Caco-2 (cell line): ENCODE measurements at places on chromosomes 4 and X. TPM values are rescaled to one million over a fixed set of nuclear protein-coding genes. Genes with fewer than 3 reads are reported as not detected.

GRCh38 chr4:73068491-73069337 is 802 bp downstream of the COX18 start:
- H3K27me3 ChIP-seq = no peaks in the 10 kb centered on the region
- H3K36me3 ChIP-seq = no peaks in the 10 kb centered on the region; the same call in 1 of the 2 replicates

DNA sequence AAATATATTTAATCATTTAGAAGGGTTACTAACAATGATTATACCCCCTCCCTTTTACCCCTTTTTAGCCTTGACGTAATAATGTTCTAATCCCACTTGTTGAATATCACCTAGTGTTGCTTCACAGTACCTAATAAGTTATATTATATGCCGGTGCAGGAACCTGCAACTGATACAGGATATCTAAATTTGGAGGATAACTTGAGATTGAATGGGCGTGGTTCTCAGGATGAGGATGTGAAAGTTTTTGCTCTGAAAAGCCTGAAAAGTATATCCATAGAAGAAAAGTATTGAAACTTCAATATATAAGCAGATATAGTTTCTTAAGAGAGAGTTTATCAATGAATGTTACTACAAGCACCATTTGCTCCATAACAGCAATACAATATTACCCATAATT is 59.8 kb downstream of the ZNF711 start:
- H3K4me3 ChIP-seq = no peak overlapping the region
- H3K27me3 ChIP-seq = no peaks in the 10 kb centered on the region
- H3K27ac ChIP-seq = no peak overlapping the region
- no peaks in the 10 kb centered on the region for H3K4me1 ChIP-seq

GRCh38 chr4:5893004-5893580 is at the start of gene CRMP1:
Gene CRMP1, minus strand, starts transcription at chr4:5893086. Its CDS starts 117 bp downstream, at chr4:5892969.
- no peak for DNase-seq
- no peaks in the 10 kb centered on the region for H3K4me1 ChIP-seq
- no peaks in the 10 kb centered on the region for H3K36me3 ChIP-seq
- no peak within 1 kb of the TSS for H3K27ac ChIP-seq
- no peaks in the 10 kb centered on the region for H3K27me3 ChIP-seq

DNA sequence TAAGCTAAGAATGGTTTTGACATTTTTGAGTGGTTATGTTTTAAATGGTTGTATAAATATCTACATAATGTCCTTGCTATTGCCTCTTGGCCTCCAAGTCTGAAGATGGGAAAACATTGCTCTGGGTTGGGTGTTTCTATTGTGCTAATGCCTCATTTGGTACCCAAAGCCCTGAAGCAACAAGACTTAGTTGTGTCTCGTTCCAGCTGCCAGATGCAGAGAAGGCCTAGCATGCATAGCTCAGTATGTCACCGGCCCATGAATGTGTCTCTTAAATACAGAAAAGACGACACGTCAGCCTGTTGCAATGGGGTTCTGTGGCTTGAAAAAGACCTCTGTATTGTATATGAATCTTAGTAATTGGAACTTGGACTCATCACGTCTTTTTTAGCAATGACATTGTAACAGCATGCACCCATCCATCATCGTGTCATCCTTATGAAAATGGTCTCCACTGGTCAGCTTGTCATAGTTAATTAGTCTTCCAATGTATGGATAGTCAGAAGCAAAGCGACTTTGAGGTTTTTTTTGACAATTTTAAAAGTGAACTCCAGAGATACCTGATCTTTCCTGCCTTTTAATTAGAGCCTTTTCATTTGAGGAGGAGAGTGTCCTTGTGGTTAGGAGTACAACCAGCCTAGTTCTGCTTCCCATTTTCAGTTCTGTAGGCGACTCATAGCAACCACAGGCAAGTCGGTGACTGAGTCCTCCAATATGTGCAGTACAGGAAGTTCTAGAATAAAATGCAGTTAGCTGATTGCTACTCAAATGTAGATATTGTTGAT is 126.4 kb upstream of the GATB start:
- H3K27ac ChIP-seq = no peak overlapping the region
- H3K36me3 ChIP-seq = no peaks in the 10 kb centered on the region
- no peak overlapping the region for H3K4me3 ChIP-seq
- no peak for DNase-seq
- H3K27me3 ChIP-seq = no peaks in the 10 kb centered on the region
- H3K4me1 ChIP-seq = no peaks in the 10 kb centered on the region

Gene GPC3
- 233 and 266 TPM in 2 replicates for total RNA-seq

DNA sequence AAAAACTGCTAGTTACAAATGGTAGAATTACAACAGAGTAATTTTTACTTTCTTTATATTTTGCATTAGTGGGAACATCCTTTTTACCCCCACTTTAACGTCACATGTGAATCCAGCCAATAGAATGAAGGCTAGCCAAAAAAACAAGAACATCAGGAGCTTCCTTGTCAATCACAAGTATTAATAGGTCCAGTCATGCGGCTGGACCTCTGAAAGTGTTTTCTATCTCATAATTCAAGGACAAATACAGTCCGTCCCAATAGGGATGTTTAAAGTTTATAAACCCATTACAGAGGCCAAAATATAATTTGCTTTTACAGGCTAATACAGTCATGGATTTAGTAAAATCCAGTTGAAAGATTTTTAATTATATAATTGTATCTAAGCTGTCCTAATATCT is 110.7 kb downstream of the APBB2 start:
- H3K4me3 ChIP-seq = no peak overlapping the region
- no peaks in the 10 kb centered on the region for H3K27me3 ChIP-seq
- peaks cover 16% of the 10 kb centered on the region for H3K4me1 ChIP-seq
- H3K36me3 ChIP-seq = no peaks in the 10 kb centered on the region
